ENCODE measurements at places on chromosomes 7 and 10.

GRCh38 chr7:129343099-129343700 is 91.0 kb upstream of the STRIP2 start:
- DNase-seq = no peak

- no peak for DNase-seq
Measured at GRCh38 chr10:108112218-108112617, 947.7 kb upstream of the SORCS1 start.

- no peak for DNase-seq
Measured at GRCh38 chr7:149449897-149450296, 11.0 kb downstream of the ZNF777 start.

DNA sequence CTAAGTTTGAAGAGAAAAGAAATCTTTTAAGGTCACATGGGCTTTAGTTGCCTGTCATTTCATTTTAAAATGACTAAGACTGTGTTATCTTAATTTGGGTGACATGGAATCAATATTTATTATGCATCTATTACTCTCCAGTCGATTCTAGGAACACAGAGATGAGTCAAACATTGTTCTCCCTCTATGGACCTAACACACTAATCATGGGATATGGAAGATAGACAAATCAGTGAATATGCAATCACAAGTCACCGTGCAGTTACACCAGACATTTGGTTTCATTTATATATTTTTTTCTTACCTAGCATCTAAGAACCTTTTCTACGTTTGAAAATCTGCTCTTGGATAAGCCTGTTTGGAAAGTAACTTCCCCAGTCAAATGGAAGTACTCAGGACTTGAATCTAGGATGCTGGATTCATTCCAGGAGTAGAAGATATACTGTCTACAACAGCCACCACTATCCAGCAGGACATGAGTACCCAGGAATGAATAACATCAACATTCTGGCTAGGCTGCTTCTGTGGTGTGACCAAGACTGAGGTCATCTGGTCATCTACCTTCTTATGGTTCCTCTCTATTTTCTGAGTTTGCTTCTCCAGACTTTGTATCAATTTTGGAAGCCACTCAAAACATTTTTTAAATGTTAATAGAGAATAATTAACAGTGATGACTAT is 902.9 kb upstream of the LRRN3 start:
- DNase-seq = no peak

GRCh38 chr10:58115218-58116050 is 152.3 kb downstream of the IPMK start:
- no peak for DNase-seq

DNA sequence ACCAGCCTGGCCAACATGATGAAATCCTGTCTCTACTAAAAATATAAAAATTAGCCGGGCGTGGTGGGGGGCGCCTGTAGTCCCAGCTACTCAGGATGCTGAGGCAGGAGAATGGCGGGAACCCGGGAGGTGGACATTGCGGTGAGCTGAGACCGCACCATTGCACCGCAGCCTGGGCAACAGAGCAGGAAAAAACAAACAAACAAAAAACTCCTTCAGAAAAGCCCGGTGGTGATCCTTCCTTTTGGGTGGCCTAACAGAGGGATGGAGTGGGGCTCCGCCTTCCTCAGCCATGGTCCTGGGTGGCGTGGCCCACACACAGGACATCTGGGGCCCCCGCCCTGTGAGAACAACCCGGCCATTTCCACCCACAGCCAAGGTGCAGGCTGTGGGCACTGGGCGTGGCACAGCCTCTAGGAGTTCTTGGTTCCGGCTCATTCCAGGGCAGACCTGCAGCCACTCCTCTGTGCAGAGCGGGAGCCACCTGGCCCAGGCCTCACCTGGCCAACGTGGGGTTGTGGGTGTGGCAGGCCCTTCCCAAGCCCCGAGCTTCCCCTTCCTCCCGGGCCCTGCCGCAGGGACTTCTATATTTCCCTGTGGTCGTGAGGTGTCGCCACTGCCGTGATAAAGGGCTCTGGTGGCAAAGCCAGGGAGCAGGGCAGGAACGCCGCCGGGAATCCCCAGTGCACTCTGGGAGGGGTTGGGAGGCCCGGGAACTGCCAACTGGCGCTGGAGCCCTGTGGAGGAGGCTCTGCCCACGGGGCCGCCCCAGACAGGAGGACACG is 37.6 kb downstream of the GET4 start:
- no peak for DNase-seq

- DNase-seq = no peak
Measured at GRCh38 chr10:104293011-104293410, 24.0 kb downstream of the GSTO2 start.

DNA sequence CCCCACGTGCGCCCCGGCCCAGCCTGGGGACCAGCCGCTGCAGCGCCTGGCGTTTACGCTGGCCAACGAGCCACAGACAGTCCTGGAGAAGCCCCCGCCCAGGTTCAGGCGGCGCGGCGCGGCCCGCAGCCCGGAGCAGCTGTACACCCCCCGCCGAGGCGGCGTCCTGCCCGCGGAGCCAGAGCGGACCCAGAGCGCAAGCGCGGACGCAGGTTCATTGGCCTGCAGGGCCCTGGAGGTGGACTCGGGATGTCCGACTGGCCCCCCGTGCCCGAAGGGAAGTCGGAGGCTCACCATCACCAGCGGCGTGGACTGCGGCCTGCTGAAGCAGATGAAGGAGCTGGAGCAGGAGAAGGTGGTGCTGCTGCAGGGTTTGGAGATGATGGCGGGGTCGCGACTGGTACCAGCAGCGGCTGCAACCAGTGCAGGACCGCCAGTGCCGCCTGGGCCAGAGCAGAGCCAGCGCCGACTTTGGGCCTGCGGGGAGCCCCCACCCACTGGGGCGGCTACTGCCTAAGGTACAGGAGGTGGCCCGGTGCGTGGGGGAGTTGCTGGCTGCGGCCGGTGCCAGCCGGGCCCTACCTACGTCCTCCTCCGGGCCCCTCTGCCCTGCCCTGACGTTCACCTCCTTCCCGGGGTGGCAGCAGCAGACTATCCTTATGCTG is 72.0 kb upstream of the KCTD7 start:
- DNase-seq = no peak

- DNase-seq = no peak
Measured at GRCh38 chr7:100173806-100174495, 3.2 kb downstream of the GPC2 start.
